ENCODE measurements at places on chromosomes 7 and 10. TPM values are rescaled to one million over a fixed set of nuclear protein-coding genes. Genes with fewer than 3 reads are reported as not detected.

The AKR1C4 gene
- not detected for total RNA-seq

The LFNG gene
- total RNA-seq, result 11.0 TPM

The CYP3A4 gene
- total RNA-seq, result not detected

The GJC3 gene
- total RNA-seq, result 8.3 TPM

The SLC12A9 gene
- 11.8 TPM for total RNA-seq

The SLC13A4 gene
- not detected for total RNA-seq

The TEX36 gene
- total RNA-seq, result not detected

The MYO1G gene
- 10.5 TPM for total RNA-seq

The DYDC1 gene
- total RNA-seq, result not detected

The HGF gene
- total RNA-seq, result 6.6 TPM

The CALY gene
- not detected for total RNA-seq

The CRPPA gene
- total RNA-seq, result 3.9 TPM

The SPACDR gene
- total RNA-seq, result 1.8 TPM

The CRHR2 gene
- total RNA-seq, result 0.44 TPM

The EBLN1 gene
- not detected for total RNA-seq

The NUTM2A gene
- total RNA-seq, result 2.3 TPM

The CCDC172 gene
- total RNA-seq, result not detected

The JAZF1 gene
- 6.9 TPM for total RNA-seq

The BMPER gene
- total RNA-seq, result 33.3 TPM

The ZNF438 gene
- 26.5 TPM for total RNA-seq

The AMPH gene
- 3.5 TPM for total RNA-seq

The LRMDA gene
- 17.2 TPM for total RNA-seq

The PRLHR gene
- not detected for total RNA-seq

The SMARCD3 gene
- 91.2 TPM for total RNA-seq

The SLC13A1 gene
- not detected for total RNA-seq

The GIMAP1 gene
- 9.3 TPM for total RNA-seq

The CLRN3 gene
- not detected for total RNA-seq

The STEAP2 gene
- total RNA-seq, result 20.1 TPM

The ZNF487 gene
- 7.3 TPM for total RNA-seq

The VAX1 gene
- total RNA-seq, result not detected

The ODAD2 gene
- not detected for total RNA-seq

The CXCL12 gene
- 119 TPM for total RNA-seq

The CHN2 gene
- total RNA-seq, result 4.2 TPM

The GDI2 gene
- total RNA-seq, result 225 TPM

The OR2A42 gene
- not detected for total RNA-seq

The TMEM213 gene
- total RNA-seq, result not detected

The RARRES2 gene
- 382 TPM for total RNA-seq

The ANXA8L1 gene
- not detected for total RNA-seq

The PRSS37 gene
- not detected for total RNA-seq

The AGFG2 gene
- 54.6 TPM for total RNA-seq

The RAB19 gene
- not detected for total RNA-seq

The LIPN gene
- not detected for total RNA-seq

The VIM gene
- 6,350 TPM for total RNA-seq

The PPP1R17 gene
- not detected for total RNA-seq

The TMEM236 gene
- 1.7 TPM for total RNA-seq

The C10orf67 gene
- total RNA-seq, result 0.30 TPM

The ASB10 gene
- total RNA-seq, result not detected

The THSD7A gene
- 24.7 TPM for total RNA-seq

The DNAJC1 gene
- 71.7 TPM for total RNA-seq

The SPDYE18 gene
- 4.8 TPM for total RNA-seq

The PDCD4 gene
- 95.4 TPM for total RNA-seq

The STAMBPL1 gene
- 34.5 TPM for total RNA-seq

The EN2 gene
- not detected for total RNA-seq

The KCNH2 gene
- 2.4 TPM for total RNA-seq

The PDK4 gene
- 931 TPM for total RNA-seq

The BTBD16 gene
- total RNA-seq, result not detected
